ENCODE measurements at places on chromosomes 12 and 14.

DNA sequence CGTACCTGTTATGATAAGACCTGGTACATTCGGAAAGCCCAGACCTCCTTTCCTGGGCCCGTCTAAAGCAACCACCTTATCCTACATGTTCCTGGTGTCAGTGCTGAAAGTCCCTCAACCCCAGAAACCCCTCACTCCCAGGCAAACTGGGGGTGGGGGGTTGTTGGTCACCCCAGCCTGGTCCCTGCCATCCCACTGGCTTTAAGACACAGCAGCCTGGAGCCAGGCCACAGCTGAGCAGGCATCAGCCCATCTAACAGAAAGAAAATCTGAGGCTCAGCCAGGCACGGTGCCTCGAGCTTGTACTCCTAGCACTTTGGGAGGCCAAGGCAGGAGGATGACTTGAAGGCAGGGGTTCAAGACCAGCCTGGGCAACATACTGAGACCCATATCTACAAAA, 4.5 kb downstream of the SELPLG start:
- no peak for DNase-seq

- no peak for DNase-seq
Measured at GRCh38 chr14:89251061-89251460, 166.0 kb downstream of the FOXN3 start.

DNA sequence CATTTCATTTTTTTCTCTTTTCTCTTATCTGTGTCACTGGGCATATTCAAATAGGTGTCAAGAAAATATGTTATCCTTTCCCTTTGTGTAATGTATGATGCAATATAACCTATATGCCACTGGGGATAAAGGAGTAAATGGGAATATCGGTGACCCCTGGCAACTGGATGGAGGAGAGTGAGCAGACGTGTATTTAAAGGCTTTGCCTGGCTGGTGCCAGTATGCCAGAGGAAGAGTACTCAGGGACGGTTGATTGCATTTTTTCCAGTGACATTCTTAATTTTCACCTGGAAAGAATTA, 12.0 kb upstream of the STXBP6 start:
- DNase-seq = no peak

DNA sequence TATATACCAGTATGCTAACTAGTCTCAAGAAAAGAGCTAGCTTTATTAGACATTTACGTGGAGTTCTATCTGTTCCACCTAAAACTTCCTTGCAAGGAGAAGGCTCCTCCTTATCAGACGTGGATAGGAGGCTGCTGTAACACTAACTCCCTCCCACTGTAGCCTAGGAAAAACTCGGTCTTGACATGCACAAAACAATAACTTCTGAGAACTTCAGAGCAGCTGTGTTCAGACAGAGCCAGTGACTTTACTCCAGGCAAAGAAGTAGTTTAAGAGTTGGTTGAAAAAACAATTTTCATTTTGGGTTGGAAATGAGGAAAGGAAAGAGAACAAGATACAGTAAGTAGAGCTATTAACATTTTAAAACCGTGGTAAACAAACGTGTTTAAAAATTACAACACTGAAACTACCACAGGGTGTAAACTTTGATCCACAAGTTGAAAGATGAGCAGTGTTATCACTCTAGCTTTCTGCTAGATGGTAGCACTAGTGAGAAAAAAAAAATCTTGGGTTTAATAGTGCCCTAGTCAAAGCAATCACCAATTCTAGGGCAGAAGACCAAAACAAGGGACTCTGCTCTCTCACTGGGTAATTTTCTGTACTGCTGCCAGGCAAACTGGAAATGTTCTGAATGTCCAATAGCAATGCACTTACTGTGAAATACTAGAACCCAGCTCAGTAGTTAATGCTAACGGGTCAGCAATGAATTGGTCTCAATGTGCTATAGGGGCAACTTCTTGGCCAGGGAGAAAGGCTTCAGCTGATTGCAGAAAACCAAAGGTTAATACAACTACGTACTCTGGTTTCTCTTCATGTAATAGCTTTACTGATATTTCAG, 2.4 kb downstream of the ATF7 start:
- no peak for DNase-seq

- DNase-seq = no peak
Measured at GRCh38 chr12:126952096-126953007, 1314.6 kb upstream of the TMEM132C start.

GRCh38 chr14:33317675-33318074, 379.0 kb downstream of the NPAS3 start:
- no peak for DNase-seq

DNA sequence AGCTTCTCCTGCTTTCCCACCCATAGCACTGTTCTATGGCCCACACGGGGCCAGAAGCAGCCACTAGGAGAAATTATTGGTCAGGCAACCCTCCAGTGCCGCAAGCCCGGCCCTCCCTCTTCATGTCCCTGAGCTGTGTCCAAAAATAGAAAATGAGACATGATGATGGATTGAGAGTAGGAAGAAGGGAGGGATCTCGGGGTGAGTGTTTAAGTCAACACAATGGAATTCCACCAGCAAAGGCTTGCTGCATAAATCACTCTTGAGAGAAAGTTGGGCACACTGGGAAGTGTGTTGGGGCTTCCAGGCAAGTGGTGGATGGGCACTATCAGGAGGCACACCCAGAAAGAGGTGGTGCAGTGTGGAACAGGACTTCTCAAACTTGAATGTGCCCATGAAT, 94.2 kb downstream of the LLPH start:
- DNase-seq = no peak

Measured in activated CD8-positive, alpha-beta memory T cell treated with anti-CD3 and anti-CD28 coated beads for 24 hours (primary cell).